ENCODE measurements at places on chromosomes 7 and 10.

GRCh38 chr7:105752671-105753275 is 123.6 kb downstream of the ATXN7L1 start:
- DNase-seq, result no peak

GRCh38 chr10:22674573-22674930 is 39.8 kb downstream of the PIP4K2A start:
- DNase-seq, result no peak

DNA sequence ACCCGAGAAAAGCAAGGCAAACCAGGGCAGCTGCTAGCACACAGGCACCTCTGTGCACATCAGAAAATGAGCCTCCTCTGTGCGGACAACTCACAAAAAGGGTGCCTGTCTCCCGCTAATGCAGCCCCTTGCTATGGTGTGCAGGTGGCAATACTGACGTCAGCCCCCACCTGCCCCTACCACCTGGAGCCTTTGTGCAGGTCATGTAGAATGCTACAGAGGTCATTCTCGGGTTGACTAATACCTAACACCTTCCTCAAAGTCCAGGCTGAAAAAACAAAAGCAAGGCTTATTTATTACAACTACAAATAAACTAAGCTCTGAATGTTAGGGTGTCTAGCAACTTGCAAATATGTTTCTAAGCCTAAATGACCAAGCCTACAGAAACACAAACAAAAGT is 13.9 kb downstream of the PIP4K2A start:
- DNase-seq, result no peak

- no peak for DNase-seq
Observed at GRCh38 chr10:110002801-110003523, 4.8 kb upstream of the ADD3 start.

DNA sequence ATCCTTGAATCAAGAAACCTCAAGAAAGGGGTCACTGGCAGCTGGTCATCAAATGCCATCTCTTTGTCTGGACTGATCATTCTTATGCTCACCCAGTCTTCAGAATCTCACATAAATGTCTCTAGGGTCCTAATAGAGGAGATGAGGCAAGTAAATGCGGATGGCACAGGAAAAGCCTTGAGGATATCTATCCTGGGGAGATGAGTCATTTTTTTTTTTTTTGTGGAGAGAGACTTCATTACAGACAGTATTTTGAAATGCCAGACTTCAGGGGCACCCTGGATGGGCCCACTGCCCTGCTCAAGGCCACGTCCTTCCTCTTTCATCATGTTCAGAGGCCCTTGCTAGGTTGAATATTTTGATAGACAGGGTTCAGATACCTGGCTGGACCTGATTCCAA is 19.5 kb upstream of the PLPP4 start:
- no peak for DNase-seq

- no peak for DNase-seq
Observed at GRCh38 chr7:36668750-36669149, 55.5 kb downstream of the AOAH start.

DNA sequence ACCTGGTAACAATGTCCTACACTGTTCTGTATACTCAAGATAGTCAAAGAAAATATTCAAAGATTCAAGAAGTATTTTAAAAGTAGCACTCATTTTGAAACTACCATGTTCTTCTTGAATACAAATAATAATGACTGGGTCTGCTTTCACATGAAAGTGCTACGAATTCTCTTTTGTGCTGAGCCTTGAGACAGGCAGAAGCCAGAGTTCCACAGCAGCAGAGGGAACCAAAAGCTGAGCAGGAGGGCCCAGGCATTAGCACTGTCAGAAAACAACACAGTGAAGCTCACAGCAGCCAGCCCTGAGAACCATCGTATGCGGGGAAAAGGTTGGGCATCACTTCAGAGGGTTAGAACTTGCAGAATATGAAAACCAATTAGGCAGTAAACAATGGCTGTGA is 38.9 kb downstream of the ANKMY2 start:
- DNase-seq, result no peak

DNA sequence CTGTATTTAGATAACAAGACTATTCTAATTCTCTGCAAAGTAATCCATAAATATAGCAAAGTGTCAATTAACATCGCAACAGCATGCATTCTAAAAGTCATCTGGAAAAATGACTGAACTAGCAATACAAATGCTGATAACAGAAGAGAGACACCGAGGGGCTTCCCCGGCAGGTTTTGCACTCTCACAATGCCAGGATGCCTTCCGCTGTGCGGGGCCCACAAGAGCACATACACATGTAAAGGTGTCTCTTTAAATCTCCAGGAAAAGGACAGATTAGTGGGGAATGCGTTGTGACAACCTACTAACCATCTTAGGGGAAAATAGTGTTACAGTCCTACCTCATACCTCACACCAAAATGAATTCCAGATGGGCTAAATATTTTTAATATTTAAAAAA is 86.9 kb downstream of the CXCL12 start:
- no peak for DNase-seq

GRCh38 chr10:93512565-93512964 is 16.2 kb downstream of the CEP55 start:
- no peak for DNase-seq

DNA sequence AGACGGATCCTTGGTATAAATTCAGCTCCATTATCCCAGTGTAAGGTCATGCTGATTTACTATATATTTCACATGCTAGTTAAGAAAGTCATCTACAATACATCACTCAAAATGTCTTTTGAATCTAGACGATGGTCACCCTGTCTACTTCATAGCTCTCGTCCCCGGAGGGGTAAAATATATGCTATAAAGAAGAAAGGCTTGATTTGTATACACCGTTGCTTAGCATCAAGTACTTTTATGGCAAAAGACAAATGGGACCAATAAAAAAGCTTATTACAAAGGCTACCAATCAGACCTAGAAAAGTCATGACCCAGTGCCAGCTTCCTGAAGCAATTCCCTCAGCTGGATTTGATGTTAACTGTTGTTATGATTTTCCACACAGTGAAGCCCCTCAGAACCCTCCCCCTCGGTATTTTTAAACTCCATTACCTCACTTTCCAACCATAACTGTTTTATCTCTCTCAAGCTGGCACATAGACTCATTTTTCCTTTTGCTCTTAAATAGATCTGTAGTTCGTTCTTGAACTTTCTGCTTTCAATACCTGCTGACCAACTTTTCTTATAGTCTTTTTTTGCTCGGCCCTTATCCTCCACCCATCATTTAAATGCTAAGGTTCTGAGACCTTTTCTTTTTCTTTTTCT is 104.9 kb downstream of the DOCK4 start:
- no peak for DNase-seq

DNA sequence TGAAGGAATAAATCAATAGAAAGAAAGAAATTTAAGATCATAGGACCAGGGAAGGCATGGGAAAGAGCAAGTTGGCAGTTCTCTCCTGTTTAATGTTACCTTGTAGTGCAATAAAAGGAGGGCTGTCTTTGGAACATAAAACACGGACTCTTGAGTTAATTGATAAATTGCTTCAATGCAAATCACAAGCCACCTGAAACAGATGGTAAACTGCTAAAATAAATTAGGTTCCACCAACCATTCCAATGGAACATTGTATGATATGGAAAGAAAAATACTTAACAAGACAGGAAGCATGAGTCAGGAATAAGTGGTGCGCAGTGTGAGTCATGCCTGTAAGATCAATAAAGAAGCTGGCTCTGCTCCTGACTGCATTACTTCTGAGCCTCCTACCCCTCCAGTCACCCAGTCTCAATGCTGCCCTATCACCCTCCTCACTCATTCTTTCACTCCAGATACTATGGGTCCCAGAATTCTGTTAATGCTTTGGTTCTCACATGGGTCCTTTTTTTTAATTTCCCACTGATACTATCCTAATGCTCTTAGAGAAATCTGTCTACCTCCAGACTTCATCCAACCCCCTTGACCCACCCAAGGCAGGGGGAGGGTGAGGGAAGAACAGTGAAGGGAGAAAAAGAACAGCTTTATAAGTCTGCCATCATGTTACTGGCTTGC is 78.9 kb downstream of the LRRC17 start:
- DNase-seq, result no peak

DNA sequence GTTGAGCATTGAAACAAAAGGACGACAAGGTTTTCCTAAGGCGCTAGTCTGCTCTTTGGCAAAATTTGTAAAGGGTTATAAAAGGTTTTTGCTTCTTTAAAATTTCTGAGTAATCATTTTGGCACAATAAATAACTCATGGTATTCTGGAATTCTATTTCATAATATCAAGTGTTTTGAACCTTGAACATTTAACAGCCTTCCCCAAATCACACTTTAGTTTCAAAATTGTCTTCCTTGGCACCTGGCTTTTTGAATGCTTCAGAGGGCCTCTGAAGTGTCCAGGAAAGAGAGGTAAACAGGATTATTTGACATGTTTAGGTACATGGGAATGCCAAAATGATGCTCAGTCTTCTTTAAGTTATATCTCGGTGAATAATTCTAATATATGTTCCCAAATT is 220.8 kb downstream of the PHF14 start:
- no peak for DNase-seq

GRCh38 chr10:105062951-105063350 is 421.9 kb downstream of the SORCS3 start:
- no peak for DNase-seq

DNA sequence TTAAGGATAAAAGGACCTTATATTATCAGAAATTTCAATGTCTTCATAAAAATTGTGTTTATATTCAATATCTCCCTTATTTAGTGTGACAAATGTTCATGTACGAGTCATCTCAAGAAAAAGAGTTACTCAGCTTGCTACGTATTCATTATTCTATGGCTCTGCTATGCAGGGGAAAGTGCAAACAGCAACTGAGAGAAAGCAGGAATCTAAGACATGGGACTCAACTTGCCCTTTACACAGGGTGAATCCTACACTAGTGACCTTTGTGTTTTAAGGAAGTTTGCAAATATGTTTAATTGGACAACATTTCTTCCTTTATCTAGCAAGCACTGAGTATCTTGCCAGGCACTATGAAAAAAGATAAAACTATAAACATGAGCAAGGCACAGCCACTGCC is 104.7 kb downstream of the NPSR1 start:
- no peak for DNase-seq

GRCh38 chr10:128483216-128483615 is 357.0 kb upstream of the MKI67 start:
- DNase-seq, result no peak

DNA sequence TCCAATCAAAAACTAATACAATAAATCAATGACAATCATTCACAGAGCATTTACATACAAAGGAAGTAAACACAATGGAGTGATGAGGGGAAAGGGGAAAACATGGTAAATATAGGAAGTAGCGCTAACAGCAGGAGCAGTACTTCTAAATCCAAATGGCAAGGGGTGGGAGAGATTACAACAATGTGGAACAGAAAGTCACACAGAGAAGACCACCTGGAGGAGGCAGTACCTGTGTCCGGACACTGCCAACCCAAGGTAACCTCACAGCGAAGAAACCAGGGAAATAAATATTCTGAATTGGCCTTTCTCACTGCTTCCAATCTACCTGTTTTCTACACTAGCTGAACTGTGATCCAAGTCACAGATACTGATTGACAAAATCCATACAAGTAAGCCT is 58.2 kb downstream of the ABI1 start:
- DNase-seq, result no peak

- DNase-seq, result no peak
Observed at GRCh38 chr7:55521512-55521911, 50.8 kb downstream of the VOPP1 start.

- DNase-seq, result no peak
Observed at GRCh38 chr10:96513305-96513697, 425 bp downstream of the TLL2 start.

DNA sequence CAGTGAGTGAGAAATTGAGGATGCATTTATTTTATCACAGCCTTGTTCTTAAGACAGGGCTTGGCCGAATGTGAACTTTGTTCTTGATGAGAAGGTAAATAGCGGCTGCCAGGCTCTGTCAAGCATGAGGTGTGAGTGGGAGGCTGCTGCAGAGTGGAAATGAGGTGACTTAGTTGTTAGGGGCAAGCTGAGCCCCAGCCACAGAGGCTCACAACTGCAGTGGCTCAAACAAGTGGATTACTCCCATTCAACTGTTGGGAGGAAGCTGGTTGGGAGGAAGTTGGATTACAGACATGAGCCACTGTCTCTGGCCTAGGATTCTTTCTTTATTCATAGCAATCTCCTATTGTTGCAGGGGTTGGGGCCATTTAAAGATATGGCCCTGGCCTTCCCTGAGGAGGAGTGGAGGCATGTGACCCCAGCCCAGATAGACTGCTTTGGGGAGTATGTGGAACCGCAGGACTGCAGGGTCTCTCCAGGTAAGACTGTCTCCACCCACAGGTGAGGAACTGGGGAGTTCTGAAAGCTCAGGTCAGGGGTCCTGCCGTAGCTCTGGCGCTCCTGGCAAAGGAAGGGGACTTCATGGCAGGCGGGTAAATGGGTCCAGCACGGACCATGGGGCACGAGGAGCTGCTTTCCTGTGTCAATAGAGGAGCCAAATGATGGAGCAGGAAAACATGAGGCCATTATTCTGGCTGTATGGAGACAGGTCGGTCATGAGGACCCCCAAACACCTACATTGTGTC is 7.1 kb downstream of the ZSCAN25 start:
- no peak for DNase-seq

DNA sequence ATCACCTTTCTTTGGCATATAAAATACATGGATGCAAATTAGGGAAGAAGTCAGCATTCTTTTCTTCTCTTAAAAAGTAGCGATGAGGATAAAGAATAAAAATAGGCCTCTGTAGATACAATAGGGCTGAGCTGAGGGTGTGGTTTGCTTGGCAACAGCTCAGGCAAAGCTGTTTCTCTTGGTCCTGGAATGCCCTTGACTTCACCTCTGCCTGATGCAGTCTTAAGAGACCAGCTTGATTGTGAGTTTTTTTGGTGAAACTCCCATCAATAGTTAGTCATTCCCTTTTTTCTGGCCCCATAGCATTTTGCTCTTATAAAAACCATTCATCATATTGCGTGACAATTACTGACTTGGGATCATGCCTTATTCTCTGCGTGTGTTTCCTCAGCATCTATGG is 42.1 kb upstream of the MKLN1 start:
- DNase-seq, result no peak

DNA sequence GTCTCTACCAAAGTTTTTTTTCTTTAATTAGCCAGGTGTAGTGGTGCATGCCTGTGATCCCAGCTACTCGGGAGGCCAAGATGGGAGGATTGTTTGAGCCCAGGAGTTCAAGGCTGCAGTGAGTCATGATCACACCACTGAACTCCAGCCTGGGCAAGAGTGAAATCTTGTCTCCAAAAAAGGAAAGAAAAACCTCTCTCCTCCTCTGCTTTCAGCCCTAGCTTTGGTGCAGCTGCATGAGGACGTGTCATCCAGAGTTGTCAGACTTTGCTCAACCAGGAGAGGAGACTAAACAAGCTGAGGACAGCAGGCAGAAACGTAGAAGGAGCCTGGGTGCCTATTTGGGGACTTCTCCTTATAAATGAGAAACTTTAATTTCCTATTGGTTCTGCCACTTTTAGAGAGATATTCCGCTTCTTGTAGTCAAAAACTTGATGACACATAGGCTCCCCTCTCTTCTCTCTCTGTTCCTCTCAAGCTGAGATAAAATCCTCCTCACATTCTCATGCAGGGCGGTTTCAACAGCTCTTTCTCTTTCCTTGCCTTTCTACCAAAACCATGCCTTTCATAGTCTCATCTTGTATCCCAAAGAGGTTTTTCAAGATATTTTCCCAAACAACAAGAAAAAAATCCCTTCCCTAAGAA is 205.4 kb downstream of the ARHGAP12 start:
- no peak for DNase-seq

- DNase-seq, result no peak
Observed at GRCh38 chr7:139583826-139584553, 60.5 kb downstream of the CLEC2L start.

GRCh38 chr7:149753375-149754233 is 19.8 kb downstream of the ZNF467 start:
- no peak for DNase-seq
